ENCODE measurements at places on chromosomes 16 and 17.

- DNase-seq, result no peak
Observed at GRCh38 chr16:23229714-23230113, 47.2 kb downstream of the SCNN1G start.

- DNase-seq, result no peak
Observed at GRCh38 chr16:3171855-3172593, 16.0 kb upstream of the OR1F1 start.

DNA sequence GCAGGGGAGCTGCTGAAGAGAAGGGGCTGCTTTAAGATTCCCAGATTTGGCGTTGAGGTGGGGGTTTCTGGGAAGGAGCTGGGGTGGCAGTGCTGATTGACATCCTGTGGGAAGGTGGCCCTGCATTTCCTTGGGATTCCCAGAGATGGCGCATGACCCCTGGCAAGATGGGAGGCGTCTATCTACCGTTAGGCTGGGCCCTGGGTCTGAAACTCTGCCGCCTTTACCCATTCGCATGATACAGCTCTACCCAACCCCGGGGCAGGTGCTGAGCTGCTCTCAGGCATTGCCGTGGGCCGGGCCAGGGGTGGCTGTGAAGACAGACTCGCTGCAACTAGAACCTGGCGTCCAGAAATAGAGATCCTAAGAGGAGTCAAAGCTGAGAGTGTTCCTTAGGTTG lies 9.9 kb upstream of the MVD start:
- DNase-seq, result no peak

DNA sequence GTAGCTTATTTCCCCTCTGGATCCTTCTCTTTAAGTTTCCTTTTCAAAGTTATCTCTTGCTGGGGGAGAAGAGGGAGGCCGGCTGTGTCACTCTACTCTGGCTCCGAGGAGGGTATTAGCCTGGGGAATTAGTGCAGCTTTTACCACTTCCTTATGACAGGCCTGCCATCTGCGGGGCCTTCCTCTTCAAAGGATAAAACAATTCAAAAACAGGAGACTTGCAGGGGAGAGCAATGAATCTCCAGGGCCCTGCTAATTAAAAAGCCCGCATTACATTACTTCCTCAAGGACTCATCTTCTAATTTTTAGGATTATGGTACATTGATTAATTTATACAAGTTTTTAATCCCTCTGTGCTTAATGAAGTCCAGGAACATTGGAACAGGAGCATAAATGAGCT lies 190.9 kb upstream of the CDH5 start:
- no peak for DNase-seq

GRCh38 chr17:39235555-39236449 lies 10.1 kb upstream of the STAC2 start:
- peak; percentile 47 for DNase-seq

DNA sequence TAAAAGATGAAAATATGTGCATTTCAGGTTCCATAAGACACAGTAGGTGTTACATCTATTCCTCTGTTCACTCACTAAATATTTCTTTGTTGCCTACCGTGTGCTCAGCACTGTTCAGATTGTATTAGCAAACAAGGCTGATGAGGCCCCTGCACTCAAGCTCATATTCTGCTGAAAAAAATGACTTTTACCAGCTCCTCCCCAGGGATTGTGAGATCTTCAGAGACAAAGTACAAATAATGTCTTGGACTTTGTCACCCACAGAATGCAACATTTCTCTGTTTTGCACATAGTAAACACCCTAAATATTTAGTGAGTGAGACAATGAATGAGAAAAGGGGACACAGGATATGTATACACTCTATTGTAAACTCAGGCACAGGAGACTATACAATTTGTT lies 21.9 kb upstream of the MYOCD start:
- no peak for DNase-seq

- DNase-seq, result no peak
Observed at GRCh38 chr17:2459917-2460271, 51.8 kb downstream of the METTL16 start.

- DNase-seq, result no peak
Observed at GRCh38 chr16:50861970-50862411, 120.1 kb downstream of the CYLD start.

DNA sequence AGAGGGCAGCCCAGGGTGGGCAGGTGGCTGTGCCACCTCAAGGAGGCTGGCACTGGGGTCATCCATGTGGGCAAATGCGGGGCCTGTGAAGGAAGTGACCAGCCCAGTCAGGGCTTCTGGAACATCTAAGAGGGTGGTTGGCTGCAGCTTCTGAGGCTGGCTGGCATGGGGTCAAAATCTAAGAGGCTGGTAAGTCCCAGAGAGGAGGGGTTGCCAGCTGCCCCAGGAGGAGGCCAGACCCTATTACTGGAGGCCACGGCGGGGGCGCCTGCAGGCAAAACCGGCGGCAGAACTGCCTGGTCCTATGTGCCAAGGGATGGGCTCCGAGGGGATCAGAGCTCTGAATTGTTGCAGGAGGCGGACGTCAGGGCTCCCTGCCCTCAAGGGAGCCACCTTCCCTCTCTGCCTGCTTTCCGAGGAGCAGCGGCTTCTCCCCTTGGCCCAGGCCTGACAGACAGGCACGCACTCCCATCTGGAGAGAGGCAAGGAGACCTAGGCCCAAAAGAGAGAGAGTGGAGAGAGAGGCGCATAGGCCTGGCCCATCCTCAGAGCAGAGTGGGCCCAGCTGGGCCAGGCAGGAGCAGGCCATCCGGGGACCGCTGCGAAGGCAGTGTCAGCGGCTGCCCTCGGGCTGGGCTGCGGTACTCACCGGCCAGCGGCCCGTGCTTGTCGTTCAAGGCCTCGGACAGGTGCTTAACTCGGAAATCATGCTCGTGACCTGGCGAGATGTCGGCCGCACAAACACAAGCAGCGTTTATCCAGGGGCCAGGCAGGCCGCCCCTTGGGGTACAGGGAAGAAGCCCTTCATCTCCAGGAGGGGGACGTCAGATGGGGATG lies 10.9 kb downstream of the ZACN start:
- no peak for DNase-seq

DNA sequence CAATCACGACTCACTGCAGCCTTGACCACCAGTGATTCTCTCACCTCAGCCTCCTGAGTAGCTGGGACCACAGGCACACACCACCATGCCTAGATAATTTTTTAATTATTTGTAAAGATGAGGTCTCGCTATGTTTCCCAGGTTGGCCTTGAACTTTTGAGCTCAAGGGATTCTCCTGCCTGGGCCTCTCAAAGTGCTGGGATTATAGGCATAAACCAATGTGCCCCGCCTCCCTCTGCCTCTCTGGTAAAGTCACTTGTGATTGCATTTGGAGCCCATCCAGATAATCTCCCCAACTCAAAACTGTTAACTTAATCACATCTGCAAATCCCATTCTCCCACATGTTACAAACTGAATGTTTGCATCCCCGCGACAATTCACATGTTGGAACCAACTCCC lies 11.8 kb upstream of the PECAM1 start:
- DNase-seq, result no peak

DNA sequence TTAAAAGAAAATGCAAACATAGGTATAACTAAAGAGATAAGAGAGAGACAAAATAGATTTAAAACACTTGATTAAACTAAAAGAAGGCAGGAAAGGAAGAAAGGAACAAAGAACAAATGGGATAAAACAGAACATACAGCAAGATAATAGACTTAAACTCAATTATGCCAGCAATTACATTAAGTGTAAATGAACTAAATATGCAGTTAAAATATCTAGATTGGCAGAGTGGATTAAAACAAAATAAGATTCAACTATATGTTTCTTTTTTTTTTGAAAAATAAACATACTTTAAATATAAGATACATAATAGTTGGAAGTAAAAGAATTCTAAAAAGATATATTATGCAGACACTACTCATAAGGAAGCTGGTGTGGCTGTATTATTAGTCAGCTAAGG lies 9.7 kb upstream of the CFAP20 start:
- no peak for DNase-seq

DNA sequence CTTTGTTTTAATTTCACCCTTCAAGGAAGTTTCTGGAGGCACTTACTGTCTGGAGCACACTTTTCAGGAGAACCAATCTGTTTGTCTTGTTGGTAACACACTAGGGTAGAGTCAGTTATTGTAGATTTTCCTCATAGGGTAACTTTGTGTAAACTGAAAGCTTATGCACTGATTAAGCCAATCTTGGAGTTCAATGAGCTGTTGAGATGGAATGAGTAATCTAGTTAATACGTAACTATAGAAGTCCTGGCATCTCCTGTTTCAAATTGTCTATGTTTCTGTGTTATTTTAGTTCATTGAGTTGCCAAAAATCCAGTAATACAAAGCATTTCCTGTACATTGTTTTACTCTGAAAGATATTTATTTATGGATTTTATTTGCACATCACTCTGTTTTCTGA lies 111.6 kb upstream of the HAS3 start:
- no peak for DNase-seq

DNA sequence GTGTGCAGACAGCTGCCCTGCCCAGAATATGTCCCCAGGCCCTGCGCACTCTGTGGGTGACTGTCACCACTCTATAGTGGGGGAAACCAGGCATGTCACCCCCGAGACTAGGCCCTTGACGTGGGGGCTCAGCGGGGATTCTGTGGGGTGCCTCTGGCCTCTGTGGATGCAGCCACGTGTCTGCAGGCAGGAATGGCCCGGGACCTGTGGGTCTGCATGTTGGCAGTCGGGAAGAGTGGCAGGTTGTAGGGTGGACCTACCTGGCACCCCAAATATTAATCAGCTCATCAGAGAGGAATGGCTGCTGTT lies 954 bp downstream of the IL32 start:
- no peak for DNase-seq

- DNase-seq, result no peak
Observed at GRCh38 chr16:73053364-73054124, 5.6 kb upstream of the ZFHX3 start.

GRCh38 chr16:81669473-81670350 lies 109.4 kb upstream of the PLCG2 start:
- DNase-seq, result no peak

- no peak for DNase-seq
Observed at GRCh38 chr16:84487358-84487757, 17.1 kb downstream of the MEAK7 start.

DNA sequence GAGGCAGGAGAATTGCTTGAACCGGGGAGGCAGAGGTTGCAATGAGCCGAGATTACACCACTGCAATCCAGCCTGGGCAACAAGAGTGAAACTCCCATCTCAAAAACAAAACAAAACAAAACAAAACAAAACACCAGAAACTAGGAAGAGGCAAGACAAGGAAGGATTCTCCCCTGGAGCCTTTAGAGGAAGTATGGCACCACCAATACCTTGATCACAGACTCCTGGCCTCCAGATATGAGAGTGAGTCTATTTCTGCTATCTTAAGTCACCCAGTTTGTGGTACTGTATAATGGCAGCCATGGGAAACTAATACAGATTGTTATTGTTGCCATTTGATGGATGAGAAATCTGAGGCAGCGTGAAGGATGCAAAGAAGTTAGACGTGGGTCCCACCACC lies 14.6 kb upstream of the CPPED1 start:
- DNase-seq, result no peak

DNA sequence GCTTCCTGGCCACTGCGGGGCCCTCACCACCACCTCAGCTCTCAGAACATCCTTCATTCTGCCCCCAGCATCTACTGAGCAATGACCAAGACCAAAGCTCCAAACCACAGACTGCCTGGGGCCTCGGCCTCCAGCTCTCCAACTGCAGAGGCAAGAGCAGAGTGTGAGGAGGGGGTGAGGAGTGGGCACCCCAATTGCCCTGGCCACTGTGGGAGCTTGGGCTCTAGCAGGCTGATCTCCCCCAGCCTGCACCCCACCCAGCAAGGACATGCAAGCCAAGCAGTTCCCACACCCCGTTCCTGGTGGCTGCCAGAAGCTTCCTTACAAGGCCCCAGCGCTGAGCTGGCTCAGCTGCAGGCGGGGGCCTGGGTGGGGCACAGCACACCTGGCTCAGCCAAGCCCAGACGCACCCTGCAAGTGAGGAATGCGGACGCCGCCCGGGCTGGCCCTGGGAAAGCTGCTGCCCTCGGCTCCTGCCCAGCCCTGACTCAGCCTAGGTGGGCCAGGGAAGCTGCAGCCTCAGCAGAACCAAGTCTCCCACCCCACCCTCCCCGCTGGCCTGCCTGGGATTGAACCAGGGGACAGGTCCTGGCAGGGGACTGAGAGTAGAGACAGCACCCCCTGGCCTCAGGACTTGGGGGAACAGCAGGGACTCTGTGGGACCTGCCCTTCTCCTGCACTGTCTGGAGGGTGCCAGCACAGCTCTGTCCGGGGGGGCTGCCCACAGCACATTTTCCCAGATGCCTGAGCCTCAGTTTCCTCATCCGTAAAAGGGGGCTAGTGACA lies 29.7 kb upstream of the KRT17 start:
- no peak for DNase-seq
